BJ (cell line): ENCODE measurements at places on chromosomes 11 and 22.

DNA sequence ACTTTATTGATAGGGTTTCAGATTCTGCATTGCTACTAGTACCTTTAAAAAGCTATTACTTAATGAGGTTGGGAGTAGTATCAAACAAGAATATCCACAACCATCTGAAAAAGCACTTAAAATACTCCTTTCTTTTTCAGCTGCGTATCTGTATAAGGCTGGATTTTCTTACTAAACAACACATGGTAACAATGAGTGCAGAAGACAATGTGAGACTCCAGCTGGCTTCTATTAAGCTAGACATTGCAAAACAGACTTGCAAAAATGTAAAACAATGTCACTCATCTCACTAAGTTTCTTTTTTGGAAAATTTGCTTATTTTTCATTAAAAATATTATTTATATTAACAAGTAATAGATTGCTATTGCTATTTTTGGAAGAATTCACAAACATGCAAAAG is 132.6 kb downstream of the WNT11 start:
- DNase-seq, result peak; percentile 65

GRCh38 chr11:61495801-61496601 is 12.5 kb upstream of the LRRC10B start:
- no peak for DNase-seq

DNA sequence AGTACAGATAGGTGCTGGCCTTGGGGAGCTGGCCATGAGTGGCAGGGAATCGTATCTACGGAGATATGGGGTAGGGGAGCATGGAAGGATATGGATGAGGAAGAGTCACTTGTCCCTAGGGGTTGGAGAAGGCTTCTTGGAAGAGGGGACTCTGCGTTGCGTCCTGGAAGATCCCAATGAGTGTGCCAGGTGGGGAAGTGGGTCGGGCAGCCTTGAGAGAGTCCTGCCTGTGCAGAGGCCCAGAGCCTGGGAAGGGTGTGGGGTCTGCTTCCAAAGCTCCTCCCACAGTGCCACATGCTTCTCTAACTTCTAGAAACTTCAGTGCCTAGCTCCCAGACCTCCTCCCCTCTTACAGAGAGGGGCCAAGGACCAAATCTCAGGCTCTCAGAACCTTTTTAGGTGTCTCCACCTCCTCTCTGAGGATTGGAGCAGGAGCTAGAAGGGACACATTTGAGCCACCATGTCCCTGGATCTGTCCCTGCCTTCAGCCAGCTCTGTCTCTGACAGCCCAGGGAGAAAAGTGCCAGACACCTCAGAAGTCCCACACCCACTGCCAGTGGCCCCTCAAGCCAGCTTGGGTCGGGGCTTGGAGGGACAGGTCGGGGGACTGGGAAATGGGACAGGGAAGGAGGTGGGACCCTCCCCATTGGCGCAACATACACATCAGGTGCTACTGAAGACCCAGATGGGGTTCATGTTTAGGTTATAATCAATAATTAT is 11.0 kb downstream of the RHBDD3 start:
- no peak for DNase-seq

GRCh38 chr11:61476371-61476770 is 32.2 kb upstream of the LRRC10B start:
- DNase-seq, result no peak

DNA sequence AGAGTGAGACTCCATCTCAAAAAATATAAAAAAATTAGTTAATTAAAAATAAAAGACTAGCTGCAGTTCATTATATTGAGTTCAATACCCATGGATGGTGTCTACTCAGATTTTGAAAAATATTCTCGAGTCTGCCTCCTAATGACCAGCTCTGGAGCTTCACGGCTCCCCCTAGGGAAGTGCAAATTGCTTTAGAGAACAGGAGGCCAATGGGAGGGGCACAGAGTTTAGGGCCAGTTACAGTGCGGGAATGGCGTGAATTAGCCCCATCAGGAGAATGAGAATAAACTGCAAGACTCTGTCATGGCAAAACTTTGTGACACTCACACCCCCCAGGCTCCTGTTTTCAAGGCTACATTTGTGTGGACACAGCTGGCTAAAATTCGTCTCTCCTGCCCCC is 4.6 kb downstream of the FGF4 start:
- no peak for DNase-seq

DNA sequence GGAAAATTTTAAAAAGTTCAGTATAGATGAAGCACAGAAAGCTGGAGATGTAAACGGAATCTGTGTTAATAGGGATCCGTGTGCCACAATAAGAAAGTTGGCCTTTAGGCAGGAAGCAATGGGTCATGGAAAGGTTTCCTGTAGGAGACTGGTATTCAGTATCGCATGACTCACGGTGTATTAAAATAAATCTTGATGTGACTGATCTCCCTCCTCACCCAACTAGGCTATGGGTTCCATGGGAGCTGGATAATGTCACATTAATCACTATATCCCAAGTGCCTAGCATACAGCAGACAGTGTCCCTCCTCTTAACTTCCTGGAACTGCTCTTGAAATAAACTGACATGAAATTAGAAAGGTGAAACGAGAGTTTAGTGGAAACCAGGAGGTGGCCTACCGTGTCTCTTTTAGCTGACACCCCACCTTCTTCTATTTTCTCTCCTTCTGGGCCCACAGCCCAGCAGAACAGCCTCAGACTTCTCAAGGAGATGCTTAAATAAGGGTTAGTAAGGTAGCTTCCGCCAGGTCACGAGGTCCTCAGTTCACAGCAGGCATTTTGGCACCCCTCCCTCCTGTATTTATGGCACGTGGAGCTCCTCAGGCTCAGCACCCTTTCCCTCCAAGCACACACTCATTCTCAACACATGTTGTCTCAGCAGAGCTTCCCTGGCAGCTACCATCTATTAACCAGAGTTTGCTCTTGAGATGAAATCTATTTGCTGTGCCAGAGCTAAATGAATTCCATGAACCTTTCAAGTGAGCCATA is 118.8 kb downstream of the NXPE2 start:
- DNase-seq, result no peak

DNA sequence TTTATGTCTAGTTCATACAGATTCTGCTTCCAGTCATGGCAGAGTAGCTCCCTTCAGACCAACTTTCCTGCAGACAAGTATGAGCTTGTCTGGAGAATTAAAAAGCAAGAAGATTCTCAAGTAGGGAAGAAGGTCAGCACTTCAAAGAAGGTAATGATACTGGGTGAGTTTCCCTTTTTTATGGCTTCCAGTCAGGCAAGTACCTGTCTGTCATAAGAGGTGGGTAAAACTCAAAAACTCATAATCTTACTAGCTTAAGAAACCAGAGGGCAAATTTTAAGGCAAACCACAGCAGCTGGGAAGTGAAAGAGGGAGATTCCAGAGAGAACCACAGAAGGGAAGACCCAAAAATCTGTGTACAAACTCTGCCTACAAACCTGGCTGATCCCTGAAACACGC is 54.2 kb downstream of the DENND5A start:
- DNase-seq, result no peak

DNA sequence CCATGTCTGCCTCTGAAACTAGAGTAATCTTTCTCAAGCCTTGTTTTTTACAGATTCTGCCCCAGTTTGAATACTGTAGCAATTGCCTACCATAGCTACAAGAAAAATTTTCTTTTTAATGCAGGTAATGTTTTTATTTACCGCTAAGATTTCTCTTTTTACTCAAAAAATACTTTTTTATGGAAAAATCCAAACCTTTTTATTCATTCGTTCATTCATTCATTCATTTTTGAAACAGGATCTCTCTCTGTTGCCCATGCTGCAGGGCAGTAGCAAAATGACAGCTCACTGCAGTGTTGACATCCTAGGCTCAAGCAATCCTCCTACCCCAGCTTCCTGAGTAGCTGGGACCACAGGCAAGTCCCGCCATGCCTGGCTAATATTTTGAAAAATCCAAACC is 2.7 kb upstream of the CPT1A start:
- DNase-seq, result no peak

GRCh38 chr22:39560127-39560526 is 10.4 kb upstream of the CACNA1I start:
- no peak for DNase-seq

GRCh38 chr22:44143105-44143474 is 37.6 kb upstream of the PARVG start:
- DNase-seq, result no peak

GRCh38 chr11:25769287-25769686 is 562.6 kb upstream of the ANO3 start:
- no peak for DNase-seq

DNA sequence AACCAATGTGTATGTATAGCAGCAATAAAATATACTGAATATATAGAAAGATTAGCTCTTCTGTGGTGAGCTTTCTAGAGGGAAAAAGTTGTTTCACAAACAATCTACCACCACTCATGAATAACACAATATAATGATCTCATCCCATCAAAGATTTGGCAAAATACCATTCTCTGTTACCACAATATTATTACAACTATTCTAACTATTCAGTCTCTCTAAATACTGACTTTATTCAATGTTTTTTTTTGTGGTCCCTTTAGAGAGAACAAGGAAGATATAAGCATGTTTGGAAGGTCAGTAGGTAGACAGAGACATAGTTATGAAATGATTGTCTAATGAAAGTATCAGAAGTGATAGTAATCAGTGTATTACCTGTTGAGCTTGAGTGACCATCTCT is 7.8 kb downstream of the CCDC90B start:
- DNase-seq, result peak; percentile 41
